Suprapubic skin (tissue), 4 donors: ENCODE measurements at places on chromosomes 5 and 9.

- DNase-seq = no peak
- H3K36me3 ChIP-seq = no peaks in the 10 kb centered on the region
- H3K4me3 ChIP-seq = no peak overlapping the region
- H3K27ac ChIP-seq = no peak overlapping the region
- H3K4me1 ChIP-seq = peaks cover under 1% of the 10 kb centered on the region
These were observed 391.3 kb downstream of the NR2F1-AS1 start for GRCh38 chr5:93189707-93190120.

DNA sequence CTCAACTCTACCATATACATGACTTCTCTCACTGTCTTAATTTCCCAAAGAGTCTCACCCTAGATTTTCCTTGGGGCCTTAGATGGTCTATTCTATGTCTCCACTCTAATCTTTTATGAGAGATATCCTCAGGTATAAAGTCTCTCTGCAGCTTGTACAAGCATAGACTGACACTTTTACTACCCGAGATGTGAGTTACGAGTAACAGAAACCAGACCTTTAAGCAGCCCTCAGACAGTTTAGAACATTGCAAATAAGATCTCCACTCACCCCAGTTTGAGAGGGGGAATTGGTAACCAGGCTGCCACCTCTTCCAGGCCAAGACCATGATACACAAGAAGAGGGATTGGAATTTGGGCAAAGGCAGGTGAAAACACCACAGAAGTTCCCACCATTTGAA is 542.5 kb downstream of the TLE4 start:
- DNase-seq = no peak
- H3K27me3 ChIP-seq = no peaks in the 10 kb centered on the region
- no peaks in the 10 kb centered on the region for H3K4me1 ChIP-seq
- no peak overlapping the region for H3K27ac ChIP-seq
- H3K4me3 ChIP-seq = no peak overlapping the region

- peaks cover 45% of the 10 kb centered on the region for H3K4me1 ChIP-seq
- no peaks in the 10 kb centered on the region for H3K36me3 ChIP-seq
- H3K27me3 ChIP-seq = peaks cover 48% of the 10 kb centered on the region
- peak overlapping the region; percentile 78 for H3K27ac ChIP-seq
- peak overlapping the region; percentile 51 for H3K4me3 ChIP-seq
These were observed 1.7 kb downstream of the SLIT3 start for GRCh38 chr5:169299191-169299662.

- no peak overlapping the region for H3K4me3 ChIP-seq
- H3K27ac ChIP-seq = no peak overlapping the region
- no peaks in the 10 kb centered on the region for H3K36me3 ChIP-seq
These were observed 30.2 kb upstream of the ENHO start for GRCh38 chr9:34552986-34553385.

- H3K27ac ChIP-seq = no peak overlapping the region
- H3K36me3 ChIP-seq = no peaks in the 10 kb centered on the region
- H3K4me1 ChIP-seq = peaks cover 34% of the 10 kb centered on the region
- peaks cover 30% of the 10 kb centered on the region for H3K27me3 ChIP-seq
These were observed 1.9 kb upstream of the LCNL1 start for GRCh38 chr9:136980669-136981478.

DNA sequence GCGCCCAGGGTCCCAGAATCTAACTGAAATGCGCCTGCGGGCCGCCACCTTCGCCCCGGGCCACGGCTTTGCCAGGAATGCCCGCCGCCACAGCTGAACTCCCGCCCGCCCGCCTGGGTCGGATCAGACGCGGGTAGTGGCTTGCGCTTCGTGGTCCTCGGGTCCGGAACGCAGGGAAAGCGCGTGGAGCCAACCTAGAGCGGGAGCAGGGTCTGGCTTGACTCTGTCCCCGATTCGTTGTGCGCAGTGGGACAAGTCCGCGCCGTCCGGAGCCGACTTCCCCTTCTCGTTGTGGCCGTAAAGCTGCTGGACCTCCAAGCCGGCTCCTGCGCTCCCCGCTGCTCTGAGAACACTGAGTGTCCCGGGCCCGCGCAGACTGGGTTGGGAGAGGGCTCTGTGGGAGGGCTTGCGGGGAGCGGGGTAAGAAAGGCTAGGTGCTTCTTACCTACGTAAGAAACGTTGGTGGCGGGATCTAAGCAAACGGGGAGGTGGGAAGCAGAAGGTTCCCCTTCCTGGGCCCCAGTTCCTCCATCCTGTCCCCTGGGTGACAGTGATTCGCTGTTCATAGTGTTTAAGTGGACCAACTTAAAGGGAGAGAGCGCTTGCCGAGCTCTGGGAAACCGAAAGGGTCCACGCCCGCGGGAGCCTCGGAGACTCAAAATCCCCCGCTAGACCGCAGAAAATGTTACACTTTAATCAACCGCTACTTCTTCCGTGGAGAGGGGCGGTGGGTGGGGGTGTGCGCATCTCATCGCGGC is 4.4 kb upstream of the FOXE1 start:
- DNase-seq = no peak
- no peak overlapping the region for H3K27ac ChIP-seq
- H3K36me3 ChIP-seq = no peaks in the 10 kb centered on the region

GRCh38 chr5:134275822-134276221 is 49.9 kb upstream of the PPP2CA start:
- no peak overlapping the region for H3K27ac ChIP-seq
- DNase-seq = no peak
- H3K4me3 ChIP-seq = no peak overlapping the region

DNA sequence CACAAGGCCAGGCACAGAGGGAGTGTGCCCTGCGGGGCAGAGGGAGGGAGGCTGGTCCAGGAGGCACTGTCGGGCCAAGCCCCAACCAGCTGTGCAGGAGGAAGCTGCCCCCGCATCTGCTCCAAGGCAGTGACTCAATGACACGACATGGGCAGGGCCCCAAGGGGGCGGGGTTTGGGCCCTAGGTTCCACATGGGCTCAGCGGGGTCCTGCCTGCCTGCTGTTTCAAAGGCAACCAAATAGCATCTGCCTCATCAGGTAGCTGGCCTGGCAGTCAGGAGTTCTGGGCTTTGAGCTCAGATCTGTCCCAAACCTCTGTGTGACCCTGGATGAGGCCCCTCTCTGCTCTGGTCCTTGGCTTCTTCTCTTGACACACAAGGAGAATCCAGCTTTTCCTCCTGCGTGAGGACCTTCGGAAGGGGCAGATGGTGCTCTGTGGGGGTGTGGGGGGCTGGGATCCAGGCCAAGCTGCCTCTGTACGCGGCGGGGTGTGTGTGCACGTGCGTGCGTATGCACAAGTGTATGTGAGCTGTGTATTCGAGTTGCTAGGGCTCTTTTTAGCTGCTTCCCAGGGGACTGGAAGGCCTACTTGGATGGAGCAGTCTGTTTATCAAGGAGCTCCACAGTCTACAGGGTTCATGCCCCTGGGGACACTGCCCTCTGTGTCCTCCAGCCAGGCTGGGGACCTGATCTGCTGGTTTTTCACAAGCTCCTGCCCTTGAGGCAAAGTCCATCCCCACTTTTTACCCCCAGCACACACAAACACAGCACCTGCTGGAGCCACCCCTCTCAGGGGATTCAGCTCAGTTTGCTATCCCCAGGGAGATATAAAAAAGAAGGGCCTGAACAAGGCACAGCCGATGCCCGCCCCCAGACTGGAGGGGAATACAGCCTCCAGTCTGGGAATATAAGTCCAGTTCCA is 138.9 kb downstream of the RGS3 start:
- H3K36me3 ChIP-seq = peaks cover 10% of the 10 kb centered on the region
- H3K27me3 ChIP-seq = no peaks in the 10 kb centered on the region
- no peak overlapping the region for H3K27ac ChIP-seq

GRCh38 chr5:2634399-2635176 is 116.9 kb downstream of the IRX2 start:
- H3K36me3 ChIP-seq = no peaks in the 10 kb centered on the region
- no peak overlapping the region for H3K4me3 ChIP-seq
- peaks cover 18% of the 10 kb centered on the region for H3K27me3 ChIP-seq
- no peak overlapping the region for H3K27ac ChIP-seq
- no peaks in the 10 kb centered on the region for H3K4me1 ChIP-seq

DNA sequence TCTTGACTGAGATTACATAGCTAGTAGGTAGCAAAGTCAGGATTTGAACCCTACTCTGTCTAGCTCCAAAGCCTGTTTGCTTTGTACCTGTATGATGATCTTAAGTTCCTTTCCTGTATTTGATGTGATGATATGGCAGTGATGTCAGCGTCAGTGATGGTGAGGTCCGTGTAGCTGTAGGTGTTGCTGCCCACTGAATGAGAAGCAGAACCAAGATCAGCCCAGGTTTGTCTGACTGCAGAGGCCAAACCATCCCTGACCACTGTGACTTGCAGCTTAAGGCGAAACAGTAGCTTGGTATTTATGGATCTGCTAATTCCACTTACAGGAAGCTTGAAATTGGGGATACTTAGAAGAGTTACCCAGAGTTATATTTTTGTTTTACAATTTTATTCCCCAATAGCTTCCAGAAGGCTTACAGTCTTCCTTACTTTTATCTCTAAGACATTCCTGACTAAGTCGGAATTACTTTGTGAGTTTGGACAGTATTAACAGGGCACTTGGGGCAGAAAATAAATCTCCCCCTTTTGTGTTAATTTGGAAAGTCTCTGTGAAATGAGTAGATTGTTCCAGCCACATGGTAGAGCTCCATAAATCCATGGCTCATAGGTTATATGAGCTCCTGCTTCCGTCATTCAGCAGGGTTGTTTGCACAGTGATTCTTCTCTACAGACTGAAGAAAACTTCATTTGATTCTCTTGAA is 273.4 kb downstream of the NR3C1 start:
- H3K4me3 ChIP-seq = no peak overlapping the region
- no peaks in the 10 kb centered on the region for H3K27me3 ChIP-seq
- no peak for DNase-seq
- peaks cover 37% of the 10 kb centered on the region for H3K4me1 ChIP-seq
- no peak overlapping the region for H3K27ac ChIP-seq

DNA sequence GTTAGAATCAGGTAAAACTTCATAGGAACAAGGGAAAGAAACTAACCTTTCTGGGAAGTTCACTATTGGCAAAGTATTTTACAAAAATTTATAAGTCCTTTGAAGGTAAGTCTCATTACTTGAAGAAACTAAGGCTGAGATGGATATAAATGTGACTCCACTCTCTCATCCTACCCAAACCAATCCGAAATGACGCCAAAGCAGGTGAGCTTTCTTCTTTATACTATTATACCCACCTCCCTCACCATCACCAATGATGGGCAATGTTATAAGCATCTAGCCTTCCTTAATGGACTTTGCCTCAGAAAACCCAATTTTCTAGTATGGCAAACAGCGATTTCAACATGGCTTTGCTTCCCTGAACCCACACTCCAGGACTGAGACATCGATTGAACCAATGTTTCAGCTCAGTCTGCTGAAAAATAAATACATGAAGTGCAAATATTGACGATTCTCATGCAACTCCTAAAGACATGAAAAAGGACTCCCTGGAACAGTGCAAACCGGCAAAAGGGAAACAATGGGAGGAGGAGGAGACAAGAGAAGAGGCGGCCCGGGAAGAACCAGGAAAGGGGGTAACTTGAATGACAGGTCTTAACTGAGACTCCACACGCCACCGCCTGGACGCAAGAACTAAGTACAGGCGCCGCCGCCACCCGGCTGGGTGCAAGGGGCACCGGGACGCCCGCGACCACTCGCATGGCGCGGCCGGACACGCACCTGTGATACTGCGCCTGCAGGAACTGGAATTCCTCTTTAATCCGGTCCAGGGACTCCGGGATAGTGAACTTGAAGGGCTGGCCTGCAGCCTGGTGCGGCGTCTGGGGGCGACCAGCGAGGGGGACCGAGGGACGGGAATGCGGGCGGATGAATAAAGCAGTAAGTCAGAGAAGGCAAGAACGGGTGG is 2.5 kb downstream of the TLE1 start:
- H3K4me1 ChIP-seq = peaks cover 46% of the 10 kb centered on the region
- DNase-seq = peak; percentile 86
- no peaks in the 10 kb centered on the region for H3K27me3 ChIP-seq
- H3K27ac ChIP-seq = peak overlapping the region; percentile 96

DNA sequence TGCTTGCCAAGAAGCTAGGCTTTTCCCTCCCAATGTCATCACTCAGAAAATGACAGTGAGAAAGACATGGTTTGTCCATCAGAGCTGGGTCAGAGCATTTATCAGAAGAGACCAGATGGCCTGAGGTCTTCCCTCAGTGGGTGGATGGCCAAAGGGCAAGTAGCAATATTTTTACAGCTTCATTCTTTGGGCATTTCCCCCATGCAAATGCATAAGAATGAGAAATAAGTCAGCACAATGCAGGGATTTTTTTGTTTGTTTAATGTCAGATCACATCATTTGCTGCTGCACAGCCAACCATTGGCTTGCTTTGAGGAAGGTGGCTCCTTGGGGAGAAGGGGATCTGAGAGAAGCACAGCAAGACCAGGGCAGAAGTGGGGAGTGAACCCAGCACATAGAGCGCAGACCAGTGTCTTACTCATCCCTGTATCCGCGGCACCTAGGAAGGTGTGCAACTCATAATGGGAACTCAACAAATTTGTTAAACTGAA is 209.6 kb downstream of the SEMA6A start:
- H3K4me3 ChIP-seq = no peak overlapping the region
- H3K4me1 ChIP-seq = peaks cover 18% of the 10 kb centered on the region
- no peak for DNase-seq
- H3K27ac ChIP-seq = no peak overlapping the region
- no peaks in the 10 kb centered on the region for H3K27me3 ChIP-seq

DNA sequence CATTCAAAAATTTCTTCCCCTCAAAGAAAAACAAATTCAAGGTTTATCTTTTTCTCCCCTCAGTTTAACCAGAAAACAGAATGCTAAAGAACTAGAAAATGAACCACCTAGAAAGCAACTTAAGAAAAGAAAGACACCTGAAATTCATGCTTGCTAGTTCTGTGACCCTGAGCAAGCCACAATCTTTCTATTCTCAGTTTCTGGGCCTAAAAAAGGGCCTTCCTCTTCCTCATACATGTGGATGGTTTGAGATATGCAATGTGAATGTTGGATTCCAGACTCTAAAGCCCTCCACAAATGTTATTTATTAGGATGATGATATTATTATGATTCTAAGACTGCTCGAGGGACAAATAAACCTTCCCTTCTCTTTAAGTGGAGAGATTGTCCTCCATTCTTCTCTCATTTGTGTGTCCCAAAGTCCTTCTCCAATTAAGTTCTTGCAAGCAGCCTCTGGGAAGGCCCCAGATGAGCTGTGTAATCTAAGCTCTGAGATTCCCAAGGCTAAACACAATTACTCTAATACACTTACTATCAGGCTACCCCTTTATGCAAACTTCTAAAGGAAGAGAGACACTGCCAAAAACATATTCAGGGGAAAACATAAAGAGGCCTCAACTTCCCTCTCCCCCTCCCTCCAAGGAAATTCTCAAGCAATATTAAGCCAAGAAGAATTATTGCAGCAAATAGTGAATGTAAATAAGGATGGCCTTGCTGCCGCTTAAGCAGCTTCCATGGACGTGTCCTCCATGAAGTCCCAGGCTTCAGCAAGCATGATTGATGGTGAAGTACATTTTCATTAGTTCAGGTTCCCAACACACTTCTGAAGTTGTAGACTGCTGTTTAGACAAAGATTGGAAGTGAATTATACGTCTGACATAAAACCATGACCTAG is 80.2 kb downstream of the PRKACG start:
- H3K36me3 ChIP-seq = no peaks in the 10 kb centered on the region
- no peak overlapping the region for H3K4me3 ChIP-seq
- peaks cover 3% of the 10 kb centered on the region for H3K27me3 ChIP-seq

- H3K27ac ChIP-seq = peak overlapping the region; percentile 77
- peak; percentile 81 for DNase-seq
- H3K4me3 ChIP-seq = no peak overlapping the region
- no peaks in the 10 kb centered on the region for H3K27me3 ChIP-seq
These were observed 182.7 kb downstream of the GNAQ start for GRCh38 chr9:77848897-77849296.

GRCh38 chr5:6730407-6730806 is 17.2 kb downstream of the TENT4A start:
- no peaks in the 10 kb centered on the region for H3K27me3 ChIP-seq
- peaks cover 66% of the 10 kb centered on the region for H3K4me1 ChIP-seq
- H3K36me3 ChIP-seq = peaks cover 6% of the 10 kb centered on the region
- no peak overlapping the region for H3K27ac ChIP-seq
- no peak for DNase-seq
